Epithelial cell of proximal tubule (primary cell): ENCODE measurements at places on chromosomes 11 and 22. TPM values are rescaled to one million over a fixed set of nuclear protein-coding genes. Genes with fewer than 3 reads are reported as not detected.

GRCh38 chr22:26756675-26757293 is 99.4 kb downstream of the MIAT start:
- no peak for DNase-seq

DNA sequence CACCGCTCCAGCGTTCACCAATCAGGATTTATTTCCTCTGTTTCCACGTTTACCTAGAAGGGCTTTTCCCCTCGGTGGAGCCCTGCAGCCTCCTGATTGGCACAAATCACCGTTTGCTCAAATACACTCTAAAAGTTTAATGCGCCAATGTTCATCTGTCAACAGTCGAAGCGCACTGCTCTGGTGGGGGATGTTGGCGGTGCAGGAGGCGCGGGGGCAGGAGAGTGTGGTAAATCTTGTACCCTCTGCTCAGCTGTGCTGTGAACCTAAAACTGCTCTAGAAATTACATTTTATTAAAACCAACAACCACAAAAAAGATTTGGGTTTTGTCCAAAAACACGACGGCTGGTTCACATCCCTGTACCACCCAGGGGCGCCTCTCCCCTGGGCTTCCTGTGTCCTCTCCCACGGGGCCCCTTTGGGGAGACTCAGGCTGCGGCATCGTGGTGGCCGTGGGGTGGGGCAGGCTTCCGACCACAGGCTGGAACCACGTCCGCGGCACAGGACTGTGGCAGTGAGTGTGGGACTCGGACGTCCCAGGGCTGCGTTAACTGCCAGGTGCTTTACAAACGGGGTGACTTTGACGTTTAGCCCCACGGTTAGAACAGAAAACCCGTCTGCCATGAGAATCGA is 13.5 kb downstream of the TTLL8 start:
- no peak for DNase-seq

GRCh38 chr11:61697078-61697502 is 16.9 kb downstream of the DAGLA start:
- peak; percentile 45 for DNase-seq

DNA sequence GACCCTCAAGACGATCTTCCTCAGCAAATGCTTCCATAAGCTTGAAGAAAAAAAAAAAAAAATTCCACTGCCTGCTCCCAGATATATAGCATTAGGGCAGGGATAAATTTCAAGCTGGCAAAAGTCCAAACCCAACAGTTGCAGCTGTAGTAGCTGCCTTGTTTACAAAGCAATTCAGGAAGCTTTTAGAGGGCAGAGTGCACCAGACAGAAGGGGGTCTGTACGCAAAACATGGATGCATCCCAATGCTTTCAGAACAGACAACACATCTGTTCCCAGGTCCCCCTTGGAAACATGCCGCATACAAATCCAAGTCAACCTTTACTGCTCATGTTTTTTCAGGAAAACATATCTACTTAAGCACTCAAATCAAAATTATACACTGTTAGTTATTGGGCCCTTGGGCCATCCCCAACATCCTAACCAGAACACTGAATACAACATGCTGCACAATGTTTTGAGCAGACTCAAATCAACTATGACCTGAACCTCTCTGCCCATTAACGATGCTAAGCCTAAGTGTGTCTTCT is 94.5 kb downstream of the CADM1 start:
- DNase-seq: no peak

- DNase-seq: no peak
These were observed 27.2 kb downstream of the SHANK3 start for GRCh38 chr22:50699756-50700386.

DNA sequence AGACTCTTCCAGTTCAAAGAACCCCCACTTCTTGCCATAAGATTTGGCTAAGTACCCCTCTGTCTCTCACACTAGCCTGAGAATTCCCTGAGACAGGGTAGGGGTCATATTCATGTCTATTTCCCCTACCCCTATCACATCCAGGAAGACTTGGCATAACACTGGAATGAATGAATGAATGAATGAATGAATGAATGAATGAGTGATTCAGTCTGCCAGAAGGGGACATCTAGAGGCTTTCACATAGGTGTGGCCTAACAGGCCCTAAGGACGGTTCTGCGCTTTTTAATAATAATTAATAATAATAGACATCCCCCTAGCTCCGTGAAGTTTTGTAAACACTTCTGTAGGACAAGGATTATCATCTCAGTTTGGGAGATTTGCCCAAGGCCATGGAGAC is 415.7 kb downstream of the TENM4 start:
- no peak for DNase-seq

GRCh38 chr11:35605706-35606105 is 12.6 kb upstream of the FJX1 start:
- DNase-seq: no peak

- no peak for DNase-seq
These were observed 48.1 kb upstream of the TOP3B start for GRCh38 chr22:22030493-22031182.

DNA sequence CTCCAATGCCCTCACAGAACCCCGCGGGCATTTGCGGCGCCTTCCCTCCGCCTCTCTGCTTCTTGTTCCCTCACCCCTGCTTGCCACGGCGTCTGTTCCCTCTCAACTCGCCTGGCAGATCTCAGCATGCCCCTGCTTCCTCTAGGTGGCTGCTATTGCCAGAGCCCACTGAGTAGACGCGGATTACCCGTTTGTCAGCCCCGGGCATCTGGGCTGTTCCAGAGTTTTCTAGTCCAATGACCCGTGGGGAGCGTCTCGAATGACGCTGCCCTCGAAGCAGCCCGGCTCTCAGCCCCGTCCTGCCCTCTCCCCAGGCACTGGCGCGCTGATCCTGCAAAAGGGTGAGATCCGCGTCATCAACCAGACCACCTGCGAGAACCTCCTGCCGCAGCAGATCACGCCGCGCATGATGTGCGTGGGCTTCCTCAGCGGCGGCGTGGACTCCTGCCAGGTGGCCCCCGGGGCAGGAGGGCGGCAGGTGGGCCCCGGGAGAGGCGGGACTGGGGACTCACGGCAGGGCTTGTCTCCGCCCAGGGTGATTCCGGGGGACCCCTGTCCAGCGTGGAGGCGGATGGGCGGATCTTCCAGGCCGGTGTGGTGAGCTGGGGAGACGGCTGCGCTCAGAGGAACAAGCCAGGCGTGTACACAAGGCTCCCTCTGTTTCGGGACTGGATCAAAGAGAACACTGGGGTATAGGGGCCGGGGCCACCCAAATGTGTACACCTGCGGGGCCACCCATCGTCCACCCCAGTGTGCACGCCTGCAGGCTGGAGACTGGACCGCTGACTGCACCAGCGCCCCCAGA is 49.7 kb downstream of the ST14 start:
- DNase-seq: no peak

DNA sequence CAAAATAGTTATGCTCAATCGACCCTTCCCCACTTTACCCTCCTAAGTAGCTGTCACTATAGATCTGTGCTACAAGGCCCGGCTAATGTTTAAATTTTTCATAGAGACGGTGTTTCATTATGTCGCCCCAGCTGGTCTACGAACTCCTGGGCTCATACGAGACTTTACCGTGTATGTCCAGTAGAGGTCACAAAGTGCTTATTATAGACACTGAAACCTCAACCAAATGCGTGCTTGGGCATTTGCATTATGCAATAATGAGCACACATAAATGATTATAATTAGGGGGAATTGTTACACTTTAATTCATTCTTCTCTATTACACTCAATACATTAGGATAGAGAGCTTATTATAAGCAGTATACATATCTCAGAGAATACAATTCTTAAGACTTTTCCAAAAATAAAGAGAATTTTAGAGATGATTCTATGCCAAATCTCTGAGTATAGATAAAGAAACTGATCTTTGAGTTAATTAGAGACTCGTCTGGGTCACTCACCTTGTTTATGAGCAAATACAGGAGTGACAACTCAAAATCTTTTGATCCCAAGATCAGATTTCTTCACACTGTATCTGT is 12.5 kb upstream of the MRPL16 start:
- no peak for DNase-seq

GRCh38 chr11:95788921-95789505 is 569 bp downstream of the FAM76B start:
- no peak for DNase-seq

- no peak for DNase-seq
These were observed 52.0 kb downstream of the KIRREL3 start for GRCh38 chr11:126948563-126948962.

GRCh38 chr11:67606093-67606491 is 644 bp upstream of the NDUFV1 start:
- DNase-seq: no peak

The KCNQ1OT1 gene
- 0.14 and 0.63 TPM in 2 replicates for total RNA-seq

The TECTA gene
- total RNA-seq: 0.22 and 0.23 TPM in 2 replicates

The C11orf87 gene
- total RNA-seq: not detected in 2 replicates

The DDTL gene
- 2.1 TPM in 1 of 2 replicates, not detected in the other for total RNA-seq

The OR10S1 gene
- total RNA-seq: not detected in 2 replicates

The SOX10 gene
- not detected in 2 replicates for total RNA-seq

The OR5J2 gene
- not detected in 2 replicates for total RNA-seq
